ENCODE measurements at places on chromosomes 4 and X.

DNA sequence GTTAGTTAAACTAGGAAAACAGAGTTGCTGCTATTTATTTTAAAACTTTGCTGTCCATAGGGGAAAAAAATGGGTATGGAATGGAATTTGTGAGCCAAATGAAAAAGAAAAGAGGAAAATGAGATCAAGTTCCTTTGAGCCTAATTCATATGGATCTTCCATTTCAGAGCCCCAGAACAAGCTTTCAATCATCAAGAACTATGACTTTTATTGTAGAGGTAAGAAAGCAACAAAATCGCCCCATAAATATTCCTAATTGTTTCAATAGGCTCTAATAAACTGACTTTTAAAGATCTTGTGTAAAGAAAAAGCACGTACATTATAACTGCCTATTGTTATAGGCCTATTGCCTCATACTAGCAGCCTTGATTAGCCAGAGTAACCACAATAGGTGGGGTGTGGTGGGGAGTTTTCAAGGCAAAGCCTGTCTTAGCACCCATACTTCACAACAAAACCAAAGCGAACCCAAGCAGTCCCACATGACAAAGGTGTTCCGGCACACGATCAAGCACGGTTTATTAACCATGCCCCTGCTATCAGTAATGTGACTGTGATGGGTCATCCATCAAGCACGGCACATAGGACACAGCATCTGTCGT is 44.4 kb downstream of the RBM47 start:
- DNase-seq = no peak

- DNase-seq = no peak
Observed at GRCh38 chr4:160142579-160142978, 1039.7 kb downstream of the RAPGEF2 start.

DNA sequence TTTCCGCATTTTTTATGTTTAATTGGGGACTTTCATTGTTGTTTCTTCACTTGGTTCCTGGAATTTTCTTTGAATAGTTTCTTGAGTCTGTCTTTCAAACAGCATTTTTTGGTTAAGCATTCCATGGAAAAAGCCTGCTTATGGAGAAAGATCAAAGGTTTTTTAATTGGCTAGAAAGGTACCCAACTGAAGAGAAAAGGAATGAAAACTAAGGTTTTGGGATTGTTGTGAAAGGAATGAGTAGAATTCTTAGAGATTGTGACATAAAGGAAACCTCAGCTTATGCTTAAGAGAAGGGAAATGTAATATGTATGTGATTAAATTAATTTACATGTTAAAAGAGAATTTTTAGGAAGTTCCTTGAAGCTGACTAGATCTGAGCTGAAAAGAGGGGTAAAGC is 82.8 kb downstream of the CCKAR start:
- no peak for DNase-seq

GRCh38 chr4:156948738-156949137 is 22.9 kb downstream of the PDGFC start:
- no peak for DNase-seq

DNA sequence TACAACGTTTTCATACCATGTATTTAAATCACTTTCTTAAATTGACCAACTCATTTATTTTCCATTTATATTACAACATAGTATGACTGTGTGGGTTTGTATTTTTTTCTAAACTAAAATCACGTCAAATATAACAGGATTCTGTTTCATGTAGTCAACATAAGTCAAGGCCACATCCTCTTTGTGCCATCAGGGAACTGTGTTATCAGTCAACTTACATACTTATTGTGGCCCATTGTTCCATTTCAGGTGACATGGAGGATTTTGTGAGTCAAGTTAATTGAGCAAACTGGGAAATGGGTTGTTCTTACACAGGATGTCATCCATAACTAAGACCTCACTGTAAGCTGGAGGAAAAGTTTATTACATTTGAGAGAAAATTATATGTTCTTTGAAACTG is 35.9 kb downstream of the STK26 start:
- DNase-seq = no peak

DNA sequence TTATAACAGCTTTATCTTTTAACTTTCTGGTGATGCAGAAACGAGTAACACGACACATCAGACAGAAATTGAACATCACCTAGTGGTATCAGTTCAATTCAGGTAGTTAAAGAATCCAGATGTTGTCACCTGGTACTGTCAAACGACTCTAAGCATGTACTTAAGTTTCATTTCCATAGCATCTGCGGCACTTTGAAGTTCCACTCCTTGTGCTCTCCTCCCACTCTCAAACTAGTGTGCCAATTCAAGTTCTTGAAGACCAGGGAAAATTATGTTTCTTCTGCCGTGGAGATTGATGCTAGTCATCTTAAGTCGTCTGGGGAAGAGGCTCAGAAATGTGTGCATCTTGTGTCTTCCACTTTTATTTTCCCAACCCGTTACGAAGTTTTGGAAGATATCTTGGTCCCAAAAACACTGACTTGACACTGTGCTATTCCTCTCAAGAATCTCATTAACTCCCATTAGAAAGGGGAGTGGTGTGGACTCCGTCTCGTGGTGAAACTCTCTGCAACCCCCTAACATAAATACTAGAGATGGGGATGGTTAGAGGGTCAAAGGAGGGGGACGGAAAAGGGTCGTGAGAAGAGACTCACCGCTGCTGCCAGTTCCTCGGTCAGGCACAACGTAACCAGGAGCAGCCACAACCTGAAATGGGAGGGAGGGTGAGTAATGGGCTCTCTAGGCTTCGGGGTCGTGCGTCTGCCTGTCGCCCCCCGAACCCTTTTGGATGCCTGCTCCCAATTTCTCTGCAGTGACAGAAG is 693 bp downstream of the COL4A6 start:
- no peak for DNase-seq

DNA sequence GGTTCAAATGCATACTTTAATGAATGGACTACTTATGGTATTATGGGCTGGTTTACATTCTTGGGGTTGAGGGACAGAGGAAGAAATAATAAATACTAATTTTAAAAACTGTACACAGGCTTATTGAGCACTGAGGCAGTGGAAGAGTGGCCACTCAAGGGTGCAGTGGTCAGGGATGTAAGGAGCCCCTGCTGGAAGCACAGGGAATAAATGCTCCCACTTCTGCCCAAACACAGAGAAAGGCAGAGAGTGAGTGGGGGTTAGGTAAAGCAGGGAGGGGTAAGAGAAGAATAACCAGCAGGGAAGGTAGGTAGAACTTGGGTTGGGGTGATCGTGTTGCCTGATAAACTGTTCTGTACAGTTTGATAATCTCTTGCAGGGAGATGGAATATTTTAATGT is 60.0 kb downstream of the GAB1 start:
- DNase-seq = no peak

GRCh38 chrX:97471071-97471470 is 587.4 kb downstream of the RPA4 start:
- no peak for DNase-seq

GRCh38 chr4:85200106-85200505 is 233.6 kb upstream of the WDFY3 start:
- DNase-seq = no peak

DNA sequence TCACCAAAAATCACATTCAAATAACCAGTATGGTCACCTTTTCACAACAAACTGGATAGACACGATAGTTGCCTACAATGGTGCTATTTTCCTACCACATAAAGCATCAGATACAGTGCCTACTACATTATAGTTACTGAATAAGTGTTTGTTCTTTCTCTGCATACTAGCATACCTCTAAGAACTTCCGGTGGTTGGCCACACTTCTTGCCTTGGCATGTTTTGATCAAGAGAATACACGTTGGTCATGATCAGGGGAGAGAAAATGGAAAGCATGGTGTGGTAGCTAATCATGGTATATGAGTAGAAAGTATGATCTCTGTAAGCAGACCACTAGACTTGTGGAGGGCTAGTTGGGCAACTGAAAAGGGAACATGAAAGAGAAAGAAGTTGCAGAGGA is 322.8 kb upstream of the DIAPH2 start:
- DNase-seq = no peak

GRCh38 chr4:85675076-85676049 is 200.4 kb downstream of the ARHGAP24 start:
- no peak for DNase-seq

DNA sequence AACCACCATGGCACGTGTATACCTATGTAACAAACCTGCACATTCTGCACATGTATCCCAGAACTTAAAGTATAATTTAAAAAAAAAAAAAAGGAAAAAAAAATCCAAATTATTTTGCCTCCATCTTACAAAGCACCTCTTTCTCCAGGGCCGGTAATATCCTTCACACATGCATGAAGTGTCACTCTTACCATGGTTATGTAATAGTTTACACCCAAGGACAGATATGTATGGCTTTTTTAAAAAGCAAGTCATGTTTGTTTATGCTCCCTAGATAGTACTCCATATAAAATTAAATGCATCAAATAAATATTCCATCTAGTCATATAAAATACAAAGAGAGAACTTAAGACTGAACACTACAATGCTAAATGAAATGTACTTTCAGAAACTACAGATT is 22.5 kb downstream of the CHIC2 start:
- DNase-seq = no peak

DNA sequence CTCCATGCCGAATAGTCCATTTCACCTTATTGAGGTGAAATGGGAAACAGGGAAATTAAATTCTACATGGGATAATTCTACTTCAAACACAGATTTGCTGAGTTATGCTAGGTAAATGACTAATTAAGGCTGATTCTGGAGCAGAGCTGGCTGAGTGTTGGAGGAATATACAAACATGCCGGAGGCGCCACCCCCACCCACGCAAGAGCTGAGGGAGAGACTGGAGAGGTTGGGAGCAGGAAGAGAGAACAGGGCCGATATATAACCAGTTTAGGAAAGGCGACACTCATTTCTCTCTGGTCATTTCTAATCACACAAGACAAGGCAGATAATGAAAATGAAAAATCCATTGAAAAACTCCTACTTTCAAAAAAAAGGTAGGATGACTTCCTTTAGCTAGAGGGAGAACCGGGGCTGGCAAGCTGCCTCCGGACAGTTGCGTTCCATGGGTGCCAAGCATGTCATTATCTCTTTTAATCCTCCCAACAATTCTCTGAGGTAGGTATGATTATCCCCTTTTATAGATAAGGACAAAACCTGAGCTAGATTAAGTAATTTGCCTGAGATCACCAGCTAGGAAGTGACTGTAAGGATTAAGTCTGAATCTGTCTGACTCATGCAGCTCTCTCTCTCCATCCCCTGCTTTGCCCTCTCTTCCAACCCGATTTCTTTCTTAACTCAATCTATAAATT is 27.6 kb upstream of the CFAP299 start:
- no peak for DNase-seq

DNA sequence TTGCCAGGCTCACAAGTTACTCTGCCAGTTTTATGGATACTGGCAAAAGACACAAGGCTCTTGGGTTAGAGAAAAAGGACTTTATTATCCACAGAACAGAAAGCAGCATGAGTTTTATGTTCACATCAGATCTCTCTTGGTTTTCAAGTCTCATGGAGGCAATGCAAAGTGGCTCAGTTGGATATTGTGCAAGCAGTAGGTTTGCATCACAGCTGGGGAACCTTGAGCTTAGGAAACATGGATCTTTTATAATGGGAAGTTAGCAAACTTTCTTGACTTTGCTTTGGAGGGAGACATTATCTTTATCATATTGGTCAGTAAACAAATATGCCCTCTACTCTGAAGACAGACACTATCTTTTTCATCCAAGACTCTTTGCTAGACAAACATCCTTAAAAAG is 109.2 kb upstream of the GRPR start:
- DNase-seq = no peak

Data from CD4-positive, alpha-beta T cell treated with Interferon alpha-2 for 1 hour (primary cell).